Activated CD4-positive, CD25-positive, alpha-beta regulatory T cell (primary cell): ENCODE measurements at places on chromosomes 16 and 17.

DNA sequence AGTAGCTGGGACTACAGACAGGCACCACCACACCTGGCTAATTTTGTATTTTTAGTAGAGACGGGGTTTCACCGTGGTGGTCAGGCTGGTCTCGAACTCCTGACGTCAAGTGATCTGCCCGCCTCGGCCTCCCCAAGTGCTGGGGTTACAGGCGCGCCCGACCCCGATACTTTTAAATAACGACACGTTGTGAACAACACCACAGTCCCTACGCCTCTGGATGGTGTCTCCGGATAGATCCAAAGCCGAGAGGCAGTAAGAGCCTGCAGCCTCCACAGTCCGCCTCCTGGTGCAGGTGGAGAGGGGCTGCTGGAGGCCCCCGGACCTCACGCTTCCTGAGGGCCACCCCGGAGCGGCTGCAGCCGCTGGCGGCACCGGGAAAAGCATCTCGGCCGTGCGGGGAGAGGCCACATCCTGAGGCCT lies 741 bp upstream of the TLCD3A start:
- DNase-seq = no peak

GRCh38 chr16:4544473-4544872 lies 5.9 kb upstream of the CDIP1 start:
- DNase-seq = no peak

DNA sequence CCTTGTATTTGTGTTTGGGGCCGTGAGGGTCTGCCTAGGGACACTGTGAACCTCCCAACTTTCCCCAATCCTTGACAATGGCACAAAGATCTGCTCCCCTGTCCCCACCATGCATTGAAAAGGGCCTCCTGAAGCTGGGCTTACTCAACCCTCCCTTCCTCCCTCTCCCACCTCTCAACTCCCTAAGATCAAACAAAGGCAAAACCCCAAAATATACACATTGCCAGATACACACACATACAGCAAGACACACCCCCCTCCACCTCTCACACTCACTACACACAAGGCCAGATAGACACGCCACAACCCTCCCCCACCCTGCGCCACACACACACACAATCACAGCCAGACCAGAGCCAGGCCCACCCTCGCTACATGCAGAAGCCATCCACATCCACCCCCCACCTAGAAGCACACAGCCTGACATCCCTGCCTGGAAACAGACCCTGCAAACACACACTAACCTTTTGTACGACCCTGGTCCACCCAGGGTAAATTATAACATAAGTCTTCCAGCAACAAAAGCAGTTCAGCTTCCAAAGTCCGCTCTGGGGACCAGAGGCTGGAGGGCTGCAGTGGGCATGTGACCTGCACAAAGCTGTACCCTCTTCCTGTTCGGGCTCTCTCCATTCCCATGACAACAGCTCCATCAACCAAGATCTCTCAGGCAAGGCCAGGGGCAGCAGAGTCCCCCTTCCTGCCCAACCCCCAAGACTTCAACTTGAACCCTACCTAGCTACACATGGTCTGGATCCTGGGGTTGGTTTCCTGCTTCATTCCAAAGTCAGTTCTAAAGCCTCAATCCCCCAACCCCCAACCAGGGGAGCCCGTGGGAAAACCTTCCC lies 1.9 kb downstream of the PCGF2 start:
- DNase-seq = no peak

- no peak for DNase-seq
Measured at GRCh38 chr17:76134911-76135809, 5.9 kb downstream of the FOXJ1 start.

DNA sequence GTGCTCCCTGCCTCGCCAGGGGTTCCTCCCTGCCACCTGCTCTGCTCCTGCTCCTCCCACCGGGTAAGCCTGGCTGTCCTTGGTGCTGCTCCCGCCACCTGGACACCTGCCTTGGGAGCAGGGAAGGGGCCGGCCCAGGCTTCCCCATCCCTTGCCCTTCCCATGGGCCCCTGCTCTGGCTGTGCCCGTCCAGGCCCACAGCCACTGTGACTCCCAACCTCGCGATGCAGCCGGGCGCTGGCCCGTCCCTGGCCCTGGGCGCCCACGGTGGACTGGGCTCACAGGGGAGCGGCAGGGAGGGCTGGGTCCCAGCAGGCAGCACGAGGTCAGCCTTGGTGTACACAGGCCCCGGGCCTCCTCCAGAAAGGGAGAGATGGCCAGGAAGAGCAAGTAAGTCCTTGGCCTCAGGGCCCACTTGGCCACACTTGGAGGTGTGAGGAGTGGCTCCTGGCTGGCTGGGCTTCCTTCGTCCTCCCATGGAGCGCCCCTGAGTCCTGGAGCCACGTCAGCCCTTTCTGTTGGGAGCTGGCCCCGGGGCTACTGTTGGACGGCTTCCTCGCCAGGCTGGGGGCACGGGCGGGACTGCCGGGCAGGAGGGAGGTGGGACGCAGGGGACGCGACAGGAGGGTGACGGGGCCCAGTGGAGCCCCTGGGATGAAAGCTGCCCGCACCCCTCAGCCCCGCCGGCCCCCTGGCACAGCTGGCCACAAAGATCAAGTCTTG lies 15.3 kb downstream of the ENGASE start:
- DNase-seq = no peak

GRCh38 chr17:4074831-4075495 lies 67.9 kb downstream of the ZZEF1 start:
- no peak for DNase-seq

- DNase-seq = no peak
Measured at GRCh38 chr16:82231008-82231787, 61.2 kb upstream of the MPHOSPH6 start.

GRCh38 chr16:74603848-74604247 lies 3.1 kb downstream of the GLG1 start:
- DNase-seq = no peak

- no peak for DNase-seq
Measured at GRCh38 chr16:11698271-11698689, 30.0 kb downstream of the SNN start.

GRCh38 chr16:57672416-57672815 lies 4.3 kb downstream of the ADGRG3 start:
- DNase-seq = no peak

DNA sequence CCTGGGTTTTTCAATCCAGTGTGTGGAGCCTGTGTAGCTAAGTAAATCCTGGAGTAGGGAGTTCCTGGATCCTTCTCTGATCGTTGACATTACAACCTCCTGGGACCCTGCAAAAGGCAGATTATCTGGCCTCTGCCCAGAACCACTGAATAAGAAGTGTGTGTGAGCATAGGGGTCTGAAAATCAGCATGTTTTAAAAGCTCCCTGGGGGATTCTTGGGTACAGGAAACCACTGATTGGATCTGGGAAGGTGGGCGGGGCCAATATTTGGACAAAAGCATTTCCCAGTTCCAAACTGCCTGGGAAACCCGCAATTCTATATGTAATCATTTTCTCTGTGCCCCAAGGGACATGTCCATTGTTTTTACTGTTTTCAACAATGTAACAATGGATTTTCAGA lies 27.2 kb upstream of the BEAN1 start:
- no peak for DNase-seq
